ENCODE measurements at places on chromosomes 13 and 19.

GRCh38 chr19:45103508-45104319 lies 10.7 kb downstream of the PPP1R37 start:
- no peak for DNase-seq

DNA sequence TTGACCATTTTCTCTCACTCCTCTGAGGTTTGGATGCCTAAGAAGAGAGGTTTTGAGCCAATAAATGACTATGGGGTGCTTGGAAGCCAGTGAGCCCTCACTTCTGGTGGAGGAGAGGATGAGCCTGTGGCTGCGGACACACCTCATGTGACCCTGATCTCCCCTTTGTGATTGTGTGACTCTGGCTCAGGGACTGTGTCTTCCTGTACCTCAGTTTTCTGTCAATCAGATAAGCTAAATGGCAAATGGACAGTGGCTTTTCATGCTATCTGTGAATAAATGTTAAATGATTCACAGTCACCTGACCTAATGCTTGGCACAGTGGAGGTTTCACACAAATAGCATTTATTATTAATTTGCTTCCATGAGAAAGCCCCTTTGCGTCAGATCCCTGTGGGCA lies 2.7 kb downstream of the PSG8 start:
- no peak for DNase-seq

- DNase-seq, result no peak
Measured at GRCh38 chr19:42290136-42290522, 11.8 kb upstream of the PRR19 start.

DNA sequence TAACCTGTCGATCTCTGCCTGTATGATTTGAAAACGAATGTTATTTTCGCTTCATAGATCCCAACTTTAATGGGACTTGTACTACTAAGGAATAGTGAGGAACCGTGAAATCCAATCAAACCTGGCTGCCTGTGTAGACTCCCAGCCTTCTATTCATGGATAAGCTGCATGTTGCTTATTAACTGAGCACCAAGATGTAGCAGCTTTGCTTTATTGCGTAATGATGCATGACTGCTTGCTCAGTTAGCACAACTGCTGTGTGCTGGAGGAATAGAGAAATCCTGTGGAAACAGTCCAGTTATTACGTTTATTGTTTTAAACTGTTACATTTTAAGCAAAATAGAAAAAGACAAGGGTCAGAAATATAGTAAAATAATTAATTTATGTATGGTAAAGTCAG lies 108.2 kb downstream of the SHISA2 start:
- no peak for DNase-seq

- DNase-seq, result no peak
Measured at GRCh38 chr19:46429999-46430398, 1.3 kb upstream of the PNMA8C start.

GRCh38 chr19:6801485-6802086 lies 29.1 kb downstream of the VAV1 start:
- no peak for DNase-seq

- DNase-seq, result no peak
Measured at GRCh38 chr13:114067381-114067885, 65.0 kb downstream of the RASA3 start.

DNA sequence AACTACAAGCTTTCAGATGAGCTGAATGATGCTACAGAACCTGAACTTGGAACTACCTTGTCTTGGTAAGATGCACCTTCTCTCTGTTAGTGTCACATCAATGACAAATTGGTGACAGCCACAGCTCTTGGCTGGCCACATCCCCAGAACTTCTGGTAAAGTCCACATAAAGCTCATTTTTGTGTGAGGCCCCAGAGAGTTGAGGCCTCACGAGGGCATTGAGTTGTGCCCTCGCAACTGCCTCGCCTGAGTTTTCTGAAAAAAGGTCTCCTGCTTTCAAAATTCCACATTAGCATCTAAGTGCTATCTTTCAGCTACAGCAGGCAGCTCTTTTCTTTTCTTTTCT lies 42.6 kb downstream of the MRPL57 start:
- DNase-seq, result no peak

DNA sequence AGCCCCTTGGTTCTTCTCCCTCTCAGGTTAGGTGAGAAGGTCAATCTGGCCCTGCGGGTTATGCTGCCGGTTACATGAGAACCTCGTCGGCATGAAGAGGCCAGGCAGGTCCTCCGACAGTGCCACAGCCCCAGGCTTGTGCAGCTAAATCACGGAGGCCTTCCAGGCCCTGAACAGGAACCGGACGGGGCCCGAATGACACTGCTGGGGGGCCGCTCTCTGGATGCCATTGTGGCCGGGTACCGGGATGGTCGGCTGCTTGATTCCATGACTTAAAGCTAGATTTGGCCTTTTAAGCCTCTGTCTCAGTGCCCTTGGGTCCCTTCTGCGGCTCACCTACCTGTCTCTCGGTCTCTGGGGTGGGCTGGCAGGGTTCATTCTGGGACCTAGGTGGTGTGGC lies 48.4 kb downstream of the C1QTNF9 start:
- DNase-seq, result no peak

GRCh38 chr13:24747248-24748060 lies 16.5 kb upstream of the RNF17 start:
- no peak for DNase-seq

GRCh38 chr19:19406878-19407632 lies 1.6 kb downstream of the GATAD2A start:
- no peak for DNase-seq

DNA sequence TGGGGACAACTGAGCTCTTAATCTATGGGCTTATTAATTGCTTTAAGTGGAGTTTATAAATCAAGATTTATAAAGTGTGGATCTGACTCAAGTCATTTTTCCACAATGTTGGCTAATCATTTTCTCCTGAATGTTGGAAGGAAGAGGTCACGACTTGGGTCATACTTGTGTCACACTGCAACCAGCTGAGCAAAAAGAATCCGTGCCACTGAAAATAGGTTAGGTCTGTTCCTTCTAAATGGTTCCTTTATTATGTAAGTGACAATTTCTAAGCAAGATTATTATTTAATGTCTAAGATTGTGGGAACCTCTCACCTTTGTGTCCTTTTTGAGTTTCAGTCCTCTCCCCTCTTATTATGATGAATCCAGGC lies 178.6 kb downstream of the SHISA2 start:
- DNase-seq, result no peak

DNA sequence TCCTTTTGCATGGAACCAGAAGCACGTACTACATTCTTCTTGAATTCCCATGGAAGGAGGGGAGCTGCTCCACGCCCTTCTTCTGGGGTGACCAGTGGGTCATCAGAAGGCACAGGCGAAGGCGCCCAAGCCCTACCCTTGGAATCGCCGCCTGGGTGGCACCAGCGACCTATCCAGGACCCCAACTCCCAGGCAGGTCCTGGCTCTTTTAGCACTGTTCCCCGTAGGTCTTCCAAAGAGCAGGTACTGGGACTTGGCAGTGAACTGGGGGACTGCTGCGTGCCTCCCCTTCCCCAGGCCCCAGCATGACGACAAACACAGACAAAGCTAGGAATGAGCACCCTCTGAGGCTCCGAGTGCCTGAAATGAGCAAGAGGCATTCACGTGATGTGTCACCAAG lies 45.0 kb downstream of the CEBPG start:
- DNase-seq, result no peak

DNA sequence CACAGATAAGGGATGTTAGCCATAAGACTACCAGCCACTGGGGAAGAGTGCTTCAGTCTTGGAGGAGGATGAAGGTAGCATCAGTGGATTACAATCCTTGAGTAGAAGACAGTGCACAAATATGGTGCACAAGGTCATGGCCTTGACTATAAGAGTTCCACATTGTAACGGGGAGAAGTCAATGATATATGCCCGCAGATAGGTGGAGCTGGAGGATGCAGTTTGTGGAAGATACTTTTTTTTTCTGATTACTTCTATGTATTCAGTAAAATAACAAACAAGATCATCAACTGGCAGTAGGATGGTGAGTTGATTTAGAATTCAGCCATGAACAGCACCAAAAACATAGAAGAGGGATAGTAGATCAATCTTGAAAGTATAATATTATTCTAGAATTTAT lies 926.8 kb upstream of the MIR17HG start:
- no peak for DNase-seq

GRCh38 chr19:29378126-29378525 lies 147.7 kb upstream of the VSTM2B start:
- DNase-seq, result no peak

DNA sequence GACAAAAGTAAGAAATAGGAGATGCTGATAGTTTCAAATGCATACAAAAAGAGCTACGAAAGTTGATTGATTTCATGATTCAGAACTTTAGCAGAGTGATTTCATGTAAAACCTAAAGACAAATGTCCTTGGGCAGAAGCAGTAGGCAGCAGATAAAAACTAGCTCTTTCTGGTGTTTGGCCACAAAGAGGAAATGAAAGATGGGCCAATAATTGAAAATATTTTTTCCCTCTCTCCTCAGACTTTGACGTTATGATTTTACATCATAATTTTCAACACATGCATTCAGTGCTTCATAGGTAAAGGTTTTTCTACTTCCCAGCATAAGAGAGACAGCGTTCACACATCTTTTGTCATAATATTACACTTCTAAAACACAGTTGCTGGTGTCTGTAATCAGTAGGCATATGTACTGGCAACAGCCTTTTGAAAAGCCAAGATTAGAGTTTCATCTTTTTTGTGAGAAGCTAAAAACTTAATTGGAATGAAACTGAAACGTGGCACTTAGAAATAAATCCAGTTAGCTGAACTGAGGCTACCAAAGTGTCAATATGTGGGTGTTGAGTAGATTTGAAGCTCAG lies 9.3 kb downstream of the SCEL start:
- DNase-seq, result no peak

- no peak for DNase-seq
Measured at GRCh38 chr13:50812242-50812641, 31.2 kb downstream of the DLEU7 start.

- DNase-seq, result no peak
Measured at GRCh38 chr13:40637643-40638042, 28.8 kb downstream of the FOXO1 start.

DNA sequence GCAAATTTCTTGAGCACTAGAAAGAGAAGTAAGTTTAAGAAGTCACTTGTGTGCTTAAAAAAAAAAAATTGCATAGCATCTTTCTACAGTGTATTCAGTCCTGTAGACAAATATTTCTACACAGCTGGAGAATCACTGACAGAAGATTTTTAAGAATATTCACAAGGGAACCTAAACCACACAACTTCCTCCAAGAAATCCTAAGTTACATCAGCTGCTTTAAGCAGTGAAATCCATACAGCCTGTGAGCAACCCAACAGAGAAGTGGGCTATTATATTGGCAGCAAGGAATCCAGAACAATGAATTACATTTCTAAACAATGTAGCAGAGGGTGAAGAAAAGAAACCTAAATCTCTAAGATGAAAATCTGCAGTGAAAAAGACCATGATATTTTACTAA lies 1.5 kb downstream of the DOCK9 start:
- DNase-seq, result no peak

GRCh38 chr13:102620516-102620915 lies 23.7 kb downstream of the TPP2 start:
- DNase-seq, result no peak

GRCh38 chr13:70388935-70389334 lies 280.7 kb upstream of the KLHL1 start:
- no peak for DNase-seq

GRCh38 chr13:68616600-68617222 lies 1386.6 kb upstream of the PCDH9 start:
- DNase-seq, result no peak

GRCh38 chr13:43877326-43877725 lies 2.2 kb downstream of the CCDC122 start:
- no peak for DNase-seq

- no peak for DNase-seq
Measured at GRCh38 chr19:39112338-39112890, 13.2 kb upstream of the PAK4 start.

DNA sequence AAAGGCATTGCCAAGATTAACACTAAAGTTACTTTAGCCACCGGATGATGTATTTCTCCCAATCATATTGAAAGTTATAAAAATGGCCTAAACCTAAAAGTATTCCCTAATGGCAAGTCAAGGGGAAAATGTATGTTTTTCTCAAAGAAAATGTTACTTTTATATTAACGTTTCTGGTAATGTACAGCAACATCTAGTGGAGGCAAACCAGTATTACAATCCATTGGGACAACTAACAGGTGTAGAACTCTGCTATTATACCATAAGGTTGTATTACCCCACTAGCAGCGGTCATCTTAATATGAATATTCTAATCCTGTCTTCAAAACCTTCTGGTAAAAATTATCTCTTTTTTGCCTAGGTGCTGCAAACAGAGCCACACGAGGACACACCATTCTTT lies 69.2 kb downstream of the ZNF100 start:
- no peak for DNase-seq

GRCh38 chr19:48806518-48806817 lies 4.4 kb downstream of the BCAT2 start:
- no peak for DNase-seq

GRCh38 chr13:19587635-19588300 lies 26.4 kb upstream of the TPTE2 start:
- DNase-seq, result no peak

DNA sequence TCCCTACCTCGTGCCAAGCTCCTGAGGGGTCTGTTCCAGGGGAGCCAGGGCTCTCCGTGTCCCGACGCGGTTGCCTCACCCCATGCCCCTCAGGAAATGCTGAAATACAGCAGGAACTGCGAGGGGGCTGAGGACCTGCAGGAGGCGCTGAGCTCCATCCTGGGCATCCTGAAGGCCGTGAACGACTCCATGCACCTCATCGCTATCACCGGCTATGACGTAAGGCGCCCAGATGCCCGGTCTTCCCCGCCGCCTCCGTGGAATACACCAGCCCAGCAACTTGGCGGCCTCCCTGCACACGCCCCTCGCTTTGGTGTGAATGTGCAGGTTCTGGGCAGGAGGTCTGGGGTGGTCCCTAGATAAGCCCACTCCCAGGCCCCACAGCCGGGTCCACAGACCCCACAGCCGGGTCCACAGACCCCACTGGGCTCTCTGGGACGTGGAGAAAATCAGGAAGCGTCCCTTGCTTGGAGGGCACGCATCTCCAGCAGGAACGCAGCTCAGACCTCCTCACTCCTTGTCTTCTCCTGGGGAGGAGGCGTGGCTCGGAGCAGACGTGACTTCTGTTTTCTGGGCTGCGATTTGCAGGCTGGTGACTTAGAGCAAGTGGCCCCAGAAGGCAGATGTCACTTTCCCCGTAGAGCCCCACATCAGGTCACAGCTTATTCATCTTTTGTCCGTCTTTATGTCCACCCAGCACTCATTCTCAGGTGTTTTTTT lies 19.4 kb upstream of the F7 start:
- DNase-seq, result no peak

GRCh38 chr19:38849860-38850435 lies at the start of gene HNRNPL:
Gene HNRNPL, minus strand, starts transcription at chr19:38849986. Its CDS starts 20 bp downstream, at chr19:38849966.
- peak; percentile 100 for DNase-seq

DNA sequence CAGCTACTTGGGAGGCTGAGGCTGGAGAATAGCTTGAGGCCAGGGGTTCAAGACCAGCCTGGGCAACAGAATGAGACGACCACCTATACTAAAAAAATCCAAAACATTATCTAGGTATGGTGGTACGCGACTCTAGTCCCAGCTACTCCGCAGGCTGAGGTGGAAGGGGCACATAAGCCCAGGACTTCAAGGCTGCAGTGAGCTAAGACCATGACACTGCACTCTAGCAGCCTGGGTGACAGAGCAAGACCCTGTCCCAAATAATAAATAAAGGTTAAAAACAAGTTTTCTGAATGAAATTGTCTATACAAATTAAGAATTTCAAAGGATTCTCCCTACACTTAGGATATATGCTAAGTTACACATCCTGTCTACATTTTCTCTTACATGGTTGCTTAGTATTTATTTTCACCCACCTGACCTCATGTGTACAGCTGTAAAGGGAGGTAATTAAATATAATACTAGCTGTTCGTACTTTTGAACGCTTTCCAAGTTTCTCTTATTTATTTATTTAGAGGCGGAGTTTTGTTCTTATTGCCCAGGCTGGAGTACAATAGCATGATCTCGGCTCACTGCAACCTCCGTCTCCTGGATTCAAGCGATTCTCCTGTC lies 1.6 kb downstream of the SLC25A30 start:
- DNase-seq, result no peak
